ENCODE measurements at places on chromosomes 16 and 17.

DNA sequence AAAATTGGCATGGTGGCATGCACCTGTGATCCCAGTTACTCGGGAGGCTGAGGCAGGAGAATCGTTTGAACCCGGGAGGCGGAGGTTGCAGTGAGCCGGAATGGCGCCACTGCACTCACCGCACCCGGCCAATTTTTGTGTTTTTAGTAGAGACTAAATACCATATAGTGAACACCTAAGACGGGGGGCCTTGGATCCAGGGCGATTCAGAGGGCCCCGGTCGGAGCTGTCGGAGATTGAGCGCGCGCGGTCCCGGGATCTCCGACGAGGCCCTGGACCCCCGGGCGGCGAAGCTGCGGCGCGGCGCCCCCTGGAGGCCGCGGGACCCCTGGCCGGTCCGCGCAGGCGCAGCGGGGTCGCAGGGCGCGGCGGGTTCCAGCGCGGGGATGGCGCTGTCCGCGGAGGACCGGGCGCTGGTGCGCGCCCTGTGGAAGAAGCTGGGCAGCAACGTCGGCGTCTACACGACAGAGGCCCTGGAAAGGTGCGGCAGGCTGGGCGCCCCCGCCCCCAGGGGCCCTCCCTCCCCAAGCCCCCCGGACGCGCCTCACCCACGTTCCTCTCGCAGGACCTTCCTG lies at the start of gene HBQ1:
Gene HBQ1, plus strand, starts transcription at position 359 of the 575 bp plus-strand sequence. Its CDS starts 28 bp downstream, at position 387.
- DNase-seq: no peak

DNA sequence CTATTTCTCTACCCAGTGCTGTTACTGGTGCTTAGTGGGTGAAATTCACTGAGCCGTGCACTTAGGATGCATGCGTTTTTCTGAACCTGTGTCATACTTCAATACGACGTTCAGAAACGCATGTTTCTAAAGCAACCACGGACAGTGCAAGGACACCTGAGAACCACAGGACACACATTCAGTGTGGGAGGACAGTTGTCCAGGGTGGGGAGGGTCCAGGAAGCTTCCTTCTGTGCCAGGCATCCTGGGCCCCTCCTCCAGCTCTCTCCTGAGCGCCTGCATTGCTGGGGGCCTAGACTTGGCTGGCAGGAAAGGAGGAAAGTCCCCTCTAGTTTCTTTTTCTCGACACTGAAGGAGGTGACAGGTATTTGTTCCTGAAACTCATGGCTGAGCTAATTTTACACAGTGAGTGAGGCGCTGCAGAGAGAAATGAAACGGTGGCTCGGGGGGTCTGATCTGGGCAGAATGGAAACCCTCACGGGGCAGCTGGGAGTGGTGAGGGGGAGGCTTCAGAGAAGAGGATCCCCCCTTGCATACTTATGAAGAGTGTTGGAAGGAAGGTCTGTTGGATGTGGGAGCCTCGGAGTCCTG lies 89.9 kb downstream of the IRF8 start:
- DNase-seq: no peak

GRCh38 chr17:16814439-16814838 lies 124.4 kb downstream of the CCDC144A start:
- DNase-seq: no peak

DNA sequence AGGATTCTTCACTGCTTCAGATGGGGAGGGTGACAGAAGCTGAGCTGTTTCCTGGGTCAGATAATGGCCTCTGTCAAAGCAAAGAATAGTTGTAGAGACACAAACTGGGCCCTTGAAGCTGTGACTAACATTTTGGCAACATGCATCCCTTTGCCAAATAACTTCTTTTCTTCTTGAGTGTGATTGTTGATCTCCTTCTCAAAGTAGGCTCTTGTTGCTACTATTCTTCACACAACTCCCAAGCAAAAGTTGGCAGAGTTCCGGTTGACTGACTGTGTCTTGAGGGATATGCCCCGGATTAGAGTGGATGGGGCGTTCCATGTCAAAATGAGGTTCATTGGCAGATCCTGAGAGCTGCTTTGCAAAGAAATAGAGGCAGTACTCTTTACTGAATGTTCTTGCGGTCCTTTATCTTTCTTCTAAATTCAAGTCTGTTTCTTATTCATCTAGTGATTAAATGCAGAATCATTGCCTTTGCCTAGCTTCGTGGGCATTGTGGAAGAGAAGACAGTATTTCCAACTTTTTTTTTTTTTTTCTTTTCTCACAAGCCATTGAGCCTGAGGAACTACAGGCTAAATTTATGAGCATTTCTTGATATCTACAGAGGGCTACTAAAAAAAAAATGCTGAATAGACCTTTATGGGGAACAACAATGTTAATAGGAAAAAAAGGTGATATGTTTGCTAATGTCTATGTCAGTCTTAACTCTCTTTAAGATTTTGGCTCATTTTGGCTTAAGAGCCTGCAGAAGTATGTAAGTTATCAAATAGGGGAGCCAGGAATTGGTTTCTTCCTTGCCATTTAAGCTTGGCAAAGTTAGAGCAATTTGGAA lies 5.8 kb downstream of the WIPF2 start:
- no peak for DNase-seq

DNA sequence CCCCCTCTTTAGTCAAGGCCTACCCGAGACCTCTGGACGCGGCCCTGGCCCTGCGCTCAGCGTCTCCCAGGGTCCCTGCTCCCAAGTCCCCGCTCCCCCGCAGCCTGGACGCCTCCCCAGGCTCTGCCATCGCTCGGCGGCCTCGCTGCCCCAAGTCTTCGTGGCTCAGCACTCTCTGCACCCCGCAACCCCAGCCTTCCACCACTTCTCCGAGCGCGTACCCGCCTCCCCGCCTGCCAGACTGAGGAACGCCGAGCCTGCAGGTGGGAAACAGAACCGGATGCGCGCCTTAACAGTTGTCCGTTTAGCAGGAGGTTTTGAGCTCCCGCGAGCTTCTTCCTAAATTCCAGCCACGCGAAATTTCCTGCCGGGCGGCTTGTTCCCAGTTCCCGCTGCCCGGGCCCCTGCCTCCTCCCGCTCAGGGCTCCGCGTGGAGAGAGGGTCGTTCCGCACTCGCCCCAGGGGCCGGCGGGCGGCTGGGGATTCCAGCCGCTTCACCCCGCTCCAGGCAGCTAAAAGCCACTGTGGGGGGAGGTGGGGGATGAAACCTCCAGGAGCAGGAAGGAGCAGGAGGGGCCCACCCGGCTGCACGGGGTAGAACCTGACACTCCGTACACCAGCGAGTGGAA lies 87.7 kb downstream of the KCNJ12 start:
- DNase-seq: no peak

- no peak for DNase-seq
Measured at GRCh38 chr17:56690441-56691291, 97.2 kb downstream of the NOG start.

GRCh38 chr17:62760945-62761267 lies 47.2 kb downstream of the MARCHF10 start:
- DNase-seq: no peak

DNA sequence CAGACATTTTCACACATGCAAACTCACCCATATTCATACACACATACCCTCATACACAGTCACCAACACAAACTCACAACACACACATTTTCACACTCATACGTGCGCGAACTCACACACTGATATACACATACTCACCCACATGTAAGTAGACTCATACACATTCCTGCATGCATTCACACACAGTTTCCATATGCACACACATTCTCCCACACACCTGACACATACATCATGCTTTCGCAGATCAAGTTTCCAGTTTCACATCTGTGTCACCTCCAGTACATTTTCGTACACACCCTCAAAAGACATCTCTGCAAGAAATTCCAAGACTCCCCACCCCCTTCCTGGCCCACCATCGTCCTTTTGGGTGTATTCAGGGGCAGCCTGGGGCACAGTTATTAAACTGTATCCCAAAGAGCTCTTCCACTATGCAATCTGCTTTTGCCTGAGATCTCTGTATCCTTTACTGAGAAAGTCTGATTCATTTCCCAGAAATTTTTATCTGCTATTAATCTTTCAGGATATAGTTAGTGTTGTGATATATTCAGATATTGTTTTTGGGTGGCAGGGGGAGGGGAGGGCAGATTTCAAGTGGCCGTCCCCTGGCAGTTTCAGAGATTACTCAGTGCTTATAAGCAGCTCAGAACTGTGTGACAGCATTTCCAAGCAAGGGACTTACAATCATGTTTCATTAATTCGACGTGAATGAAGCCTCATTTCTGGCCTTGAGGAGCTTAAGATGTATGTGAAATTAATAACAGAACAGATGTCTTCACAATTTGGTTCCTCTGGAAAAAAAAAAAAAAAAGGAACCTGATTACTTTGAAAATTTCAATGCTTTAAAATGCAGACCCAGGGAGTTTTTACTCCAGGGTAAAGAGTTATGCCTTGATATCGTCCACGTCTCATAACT lies 35.3 kb upstream of the MMP2 start:
- no peak for DNase-seq

- DNase-seq: no peak
Measured at GRCh38 chr17:62933501-62934385, 32.3 kb upstream of the TANC2 start.

GRCh38 chr16:11051879-11052808 lies 107.8 kb downstream of the CLEC16A start:
- DNase-seq: no peak

All from NCI-H187 treated with DMSO at 0.1 percent for 48 hours (cell line).